GM13976 (cell line): ENCODE measurements at places on chromosomes 4 and X.

DNA sequence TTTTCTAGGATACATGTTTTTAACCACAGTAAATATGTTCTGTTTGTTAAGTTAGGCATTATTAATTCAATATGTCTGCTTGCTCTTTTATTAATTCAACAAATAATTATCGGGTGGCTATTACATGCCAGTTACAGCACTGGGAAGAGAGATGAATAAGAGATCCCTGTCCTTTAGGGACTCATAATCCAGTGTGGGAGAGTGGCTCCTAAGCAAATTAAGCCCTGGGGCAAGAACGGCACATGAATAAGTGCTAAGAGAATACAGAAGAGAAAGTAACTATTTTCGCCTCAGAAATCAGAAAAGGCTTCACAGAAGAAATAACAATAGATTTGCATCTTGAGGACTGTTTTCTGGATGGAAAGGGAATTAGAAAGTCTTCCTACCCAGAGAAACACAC, 236.7 kb downstream of the NR3C2 start:
- no peak for DNase-seq

GRCh38 chrX:152899111-152899873, 1.4 kb downstream of the ZNF185 start:
- DNase-seq: no peak

DNA sequence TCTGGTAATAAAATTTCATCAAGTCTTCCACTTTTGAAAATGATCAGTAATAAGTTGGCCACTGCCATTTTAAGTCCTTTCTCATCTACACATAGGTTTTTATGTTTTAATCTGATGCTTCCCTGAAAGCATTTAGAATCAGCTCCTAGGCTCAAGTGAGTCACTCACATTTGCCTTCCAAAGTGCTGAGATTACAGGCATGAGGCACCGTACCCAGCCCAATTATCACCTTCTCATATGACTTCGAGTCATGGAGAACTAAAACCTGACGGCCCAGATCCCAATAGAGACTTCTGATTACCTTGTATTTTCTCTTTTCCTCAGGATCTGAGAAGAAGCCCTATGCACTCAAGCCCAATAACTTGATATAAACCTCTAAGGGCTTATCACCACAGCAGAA, 140.8 kb downstream of the OPHN1 start:
- no peak for DNase-seq

DNA sequence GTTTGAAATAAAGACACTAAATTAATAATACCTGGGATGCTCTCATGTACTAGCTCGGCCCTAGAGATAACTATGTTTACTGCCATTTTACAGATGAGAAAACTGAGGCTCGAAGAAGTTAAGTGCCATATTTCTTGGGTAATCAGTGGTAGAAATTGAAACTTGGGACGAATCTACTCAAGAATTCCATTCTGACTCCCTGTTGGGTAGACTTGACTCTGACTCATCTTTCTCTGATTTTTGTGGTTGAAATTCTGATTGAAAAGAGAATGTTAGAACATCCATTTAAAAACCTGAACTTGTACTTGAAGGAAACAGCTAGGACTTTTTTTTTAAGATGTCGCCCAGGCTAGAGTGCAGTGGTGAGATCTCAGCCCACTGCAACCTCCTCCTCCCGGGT, 50.1 kb upstream of the NSUN7 start:
- DNase-seq: no peak

DNA sequence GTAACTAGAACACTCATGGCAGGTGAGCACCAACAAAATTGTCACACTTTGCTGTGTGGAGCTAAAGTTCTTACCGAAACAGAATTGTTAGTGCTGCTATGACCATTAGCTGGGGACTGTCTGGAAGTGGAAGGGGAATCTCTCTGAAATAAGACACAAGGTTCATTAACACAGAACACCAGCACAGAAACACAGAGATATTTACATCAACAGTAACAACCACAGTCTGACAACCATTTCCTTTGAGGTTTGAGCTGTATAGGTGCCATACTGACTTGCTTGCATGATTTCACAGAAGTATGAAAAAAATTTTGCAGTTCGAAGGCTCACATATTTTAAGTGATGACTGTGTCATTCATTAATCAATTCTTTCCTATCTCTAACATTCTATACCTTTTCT, 109.8 kb downstream of the NYX start:
- no peak for DNase-seq

DNA sequence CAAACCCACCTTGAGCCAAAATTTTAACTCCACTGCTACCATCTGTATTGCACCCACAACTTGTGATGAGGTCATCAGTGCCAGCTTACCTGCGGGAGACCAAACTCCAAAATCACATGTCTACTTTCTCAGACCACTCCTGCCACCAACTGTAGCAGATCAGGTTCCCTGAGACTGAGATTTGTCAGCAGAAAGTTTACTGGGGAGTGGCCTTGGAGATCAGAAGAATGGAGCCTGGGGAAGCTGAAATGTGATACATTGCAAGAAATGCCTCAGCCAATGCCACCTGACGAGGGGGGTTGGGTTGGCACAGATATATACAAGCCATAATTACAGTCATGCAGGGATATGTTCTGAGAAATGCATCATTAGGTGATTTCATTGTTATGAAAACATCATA, 19.1 kb downstream of the HAUS3 start:
- no peak for DNase-seq

- DNase-seq: no peak
These were observed 15.0 kb upstream of the ELF4 start for GRCh38 chrX:130125091-130125874.

DNA sequence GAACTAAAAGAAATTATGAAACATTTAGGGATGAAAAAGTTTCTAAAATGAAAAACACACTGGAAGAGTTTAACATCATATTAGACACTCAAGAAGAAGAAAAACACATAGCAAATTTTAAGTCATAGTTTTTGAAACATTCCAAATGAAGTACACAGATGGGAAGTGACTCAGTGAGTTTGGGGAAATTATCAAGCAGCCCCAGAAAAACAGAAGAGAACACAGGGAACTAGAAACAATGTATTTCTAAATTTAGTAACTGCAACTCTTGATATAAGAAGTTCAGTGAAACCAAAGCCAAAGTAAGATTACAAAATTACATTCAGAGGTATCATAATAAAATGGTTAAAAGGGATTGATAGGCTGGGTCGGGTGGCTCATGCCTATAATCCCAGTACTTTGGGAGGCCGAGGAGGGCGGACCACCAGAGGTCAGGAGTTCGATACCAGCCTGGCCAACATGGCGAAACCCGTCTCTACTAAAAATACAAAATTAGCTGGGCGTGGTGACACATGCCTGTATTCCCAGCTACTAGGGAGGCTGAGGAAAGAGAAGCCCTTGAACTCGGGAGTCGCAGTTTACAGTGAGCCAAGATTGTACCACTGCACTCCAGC, 461.2 kb downstream of the KCTD8 start:
- DNase-seq: no peak
